ENCODE measurements at places on chromosomes 13 and 19. TPM values are rescaled to one million over a fixed set of nuclear protein-coding genes. Genes with fewer than 3 reads are reported as not detected.

EDDM13 gene
- total RNA-seq: not detected

SOX21 gene
- total RNA-seq: not detected

DNA sequence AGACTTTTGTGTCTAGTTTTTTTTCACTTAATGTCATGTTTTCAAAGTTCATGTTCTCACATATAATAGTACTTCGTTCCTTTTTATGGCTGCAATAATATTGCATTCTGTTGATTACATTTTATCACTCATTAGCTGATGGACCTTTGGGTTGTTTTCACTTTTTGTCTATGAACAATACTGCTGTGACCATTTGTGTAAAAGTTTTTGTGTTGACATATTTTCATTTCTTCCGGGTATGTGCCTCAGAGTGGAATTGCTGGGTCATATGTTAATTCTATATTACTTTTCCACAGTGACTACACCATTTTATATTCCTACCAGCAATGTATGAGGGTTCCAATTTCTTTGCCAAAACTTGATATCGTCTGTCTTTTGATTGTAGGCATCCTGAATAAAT lies 85.8 kb upstream of the MLNR start:
- H3K4me3 ChIP-seq: no peak overlapping the region
- DNase-seq: no peak
- no peak overlapping the region for H3K27ac ChIP-seq
- H3K4me1 ChIP-seq: no peaks in the 10 kb centered on the region
- H3K36me3 ChIP-seq: no peaks in the 10 kb centered on the region
- H3K27me3 ChIP-seq: no peaks in the 10 kb centered on the region

DNA sequence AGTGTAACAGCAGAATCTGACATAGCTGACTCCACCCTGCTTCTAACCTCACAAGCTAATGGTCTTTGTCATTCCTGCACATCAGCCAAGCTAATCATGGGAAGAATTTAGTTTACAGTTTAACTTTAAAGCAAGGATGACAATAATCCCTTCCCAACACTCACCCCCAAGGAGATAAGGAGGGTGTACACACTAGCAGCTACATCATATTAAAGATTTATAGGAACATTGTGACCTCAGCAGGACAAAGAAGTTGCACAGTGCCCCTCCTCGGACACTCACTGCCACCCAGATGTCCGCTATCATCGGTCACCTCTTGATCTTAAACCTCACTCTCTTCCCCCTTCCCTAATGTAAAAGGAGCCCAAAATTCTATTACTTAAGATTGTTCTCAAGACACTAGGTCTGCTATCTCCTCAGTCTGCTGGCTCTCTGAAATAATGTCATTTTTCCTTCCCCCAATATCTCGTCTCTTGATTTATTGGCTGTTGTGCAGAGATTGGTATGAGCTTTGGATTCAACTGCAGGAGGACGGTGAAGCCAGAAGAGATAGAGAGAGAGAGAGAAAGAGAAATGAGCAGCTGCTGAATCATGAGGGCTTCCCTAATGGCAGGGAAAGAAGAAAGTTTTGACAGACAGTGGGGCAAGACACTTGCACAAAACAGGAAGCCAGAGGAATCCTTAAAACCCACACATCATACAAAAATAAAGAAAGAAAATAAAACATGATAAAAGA lies 17.5 kb upstream of the FFAR2 start:
- H3K27ac ChIP-seq: no peak overlapping the region
- H3K4me3 ChIP-seq: no peak overlapping the region
- DNase-seq: no peak
- no peaks in the 10 kb centered on the region for H3K4me1 ChIP-seq

- H3K4me3 ChIP-seq: peak overlapping the region; percentile 19
- H3K36me3 ChIP-seq: no peaks in the 10 kb centered on the region
- peaks cover 4% of the 10 kb centered on the region for H3K4me1 ChIP-seq
- H3K27me3 ChIP-seq: no peaks in the 10 kb centered on the region
Observed at GRCh38 chr19:10027158-10027997, 14.1 kb downstream of the RDH8 start.

DNA sequence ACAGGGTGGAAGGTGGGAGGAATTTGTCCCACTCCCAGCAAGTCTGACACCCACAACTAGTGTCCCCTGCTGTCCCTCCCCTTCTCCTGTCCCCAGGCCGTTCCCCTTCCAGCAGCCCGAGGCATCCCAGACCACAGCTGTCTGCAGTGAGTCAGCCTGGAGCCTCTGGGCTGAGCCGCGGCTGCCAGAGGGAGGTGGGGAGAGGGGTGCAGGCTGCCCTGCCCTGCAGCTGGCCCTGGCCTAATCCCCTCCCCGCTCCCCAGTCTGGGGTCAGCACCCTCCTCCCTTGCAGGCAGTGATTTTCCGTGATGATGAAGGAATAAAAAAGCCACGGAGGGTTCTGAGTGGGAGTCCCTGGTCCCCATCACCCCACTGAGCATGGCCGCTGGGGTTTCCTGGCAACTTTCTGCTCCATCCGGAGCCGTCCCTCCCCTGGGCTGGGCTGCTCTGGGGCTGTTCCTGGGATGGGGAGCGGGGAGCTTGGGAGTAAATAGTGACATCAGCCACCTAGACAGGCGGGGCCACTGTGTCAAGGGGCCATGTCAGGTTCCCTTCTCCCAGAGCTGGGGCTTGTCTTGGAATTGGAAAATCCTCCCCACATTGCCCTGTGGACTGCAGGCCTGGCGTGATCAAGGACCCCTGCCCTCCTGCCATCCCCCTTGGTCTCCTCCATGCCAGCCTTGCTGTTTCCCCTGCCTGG lies 16.8 kb downstream of the SPC24 start:
- DNase-seq: no peak
- H3K27ac ChIP-seq: peak overlapping the region; percentile 93
- H3K27me3 ChIP-seq: no peaks in the 10 kb centered on the region
- H3K4me1 ChIP-seq: peaks cover 41% of the 10 kb centered on the region
- no peaks in the 10 kb centered on the region for H3K36me3 ChIP-seq

DNA sequence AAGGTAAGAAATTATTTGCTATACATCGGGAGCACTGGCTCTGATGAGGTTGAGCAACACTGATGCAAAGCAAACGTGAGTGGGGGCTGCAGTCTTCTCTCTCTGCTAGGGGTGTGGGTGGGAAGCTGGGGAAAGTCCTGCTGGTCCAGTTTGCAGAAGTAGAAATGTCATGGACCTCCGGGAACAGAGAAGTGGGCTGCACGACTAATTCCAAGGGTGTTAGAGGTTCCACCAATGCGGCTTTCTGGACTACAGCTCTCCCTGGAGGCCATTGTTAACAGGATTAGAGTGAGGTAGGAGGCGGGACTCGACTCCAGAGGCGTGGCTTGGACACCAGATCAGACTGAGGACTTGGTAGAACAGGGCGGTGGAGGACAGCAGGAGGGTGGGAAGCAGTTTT lies 5.7 kb upstream of the FBXO27 start:
- no peak for DNase-seq
- H3K4me3 ChIP-seq: no peak overlapping the region
- H3K27me3 ChIP-seq: no peaks in the 10 kb centered on the region
- no peak overlapping the region for H3K27ac ChIP-seq
- H3K4me1 ChIP-seq: no peaks in the 10 kb centered on the region
- no peaks in the 10 kb centered on the region for H3K36me3 ChIP-seq

All from breast epithelium (tissue), 4 donors.